ENCODE measurements at places on chromosomes 1 and 21. TPM values are rescaled to one million over a fixed set of nuclear protein-coding genes. Genes with fewer than 3 reads are reported as not detected.

The ZSWIM5 gene
- not detected for total RNA-seq

The NUP210L gene
- not detected for total RNA-seq

The ATP1A4 gene
- total RNA-seq: 0.10 TPM

The SPRR2G gene
- total RNA-seq: not detected

The TRAPPC3 gene
- 93.9 TPM for total RNA-seq

The SLC1A7 gene
- 0.21 TPM for total RNA-seq

The ADORA3 gene
- not detected for total RNA-seq

The KRTAP12-2 gene
- total RNA-seq: not detected
